GM18507 (cell line): ENCODE measurements at places on chromosomes 6 and 20.

GRCh38 chr6:1094306-1094705 lies 217.6 kb upstream of the FOXQ1 start:
- DNase-seq = no peak

GRCh38 chr6:44037847-44038542 lies 89.3 kb downstream of the MRPL14 start:
- no peak for DNase-seq

GRCh38 chr6:127516662-127517273 lies 2.4 kb downstream of the MTCL3 start:
- peak; percentile 20 for DNase-seq

GRCh38 chr6:52577778-52578463 lies 1.1 kb upstream of the TRAM2 start:
- no peak for DNase-seq

GRCh38 chr6:19322691-19323485 lies 514.3 kb upstream of the ID4 start:
- DNase-seq = no peak

- DNase-seq = no peak
Measured at GRCh38 chr6:166313255-166314070, 5.3 kb upstream of the PRR18 start.

DNA sequence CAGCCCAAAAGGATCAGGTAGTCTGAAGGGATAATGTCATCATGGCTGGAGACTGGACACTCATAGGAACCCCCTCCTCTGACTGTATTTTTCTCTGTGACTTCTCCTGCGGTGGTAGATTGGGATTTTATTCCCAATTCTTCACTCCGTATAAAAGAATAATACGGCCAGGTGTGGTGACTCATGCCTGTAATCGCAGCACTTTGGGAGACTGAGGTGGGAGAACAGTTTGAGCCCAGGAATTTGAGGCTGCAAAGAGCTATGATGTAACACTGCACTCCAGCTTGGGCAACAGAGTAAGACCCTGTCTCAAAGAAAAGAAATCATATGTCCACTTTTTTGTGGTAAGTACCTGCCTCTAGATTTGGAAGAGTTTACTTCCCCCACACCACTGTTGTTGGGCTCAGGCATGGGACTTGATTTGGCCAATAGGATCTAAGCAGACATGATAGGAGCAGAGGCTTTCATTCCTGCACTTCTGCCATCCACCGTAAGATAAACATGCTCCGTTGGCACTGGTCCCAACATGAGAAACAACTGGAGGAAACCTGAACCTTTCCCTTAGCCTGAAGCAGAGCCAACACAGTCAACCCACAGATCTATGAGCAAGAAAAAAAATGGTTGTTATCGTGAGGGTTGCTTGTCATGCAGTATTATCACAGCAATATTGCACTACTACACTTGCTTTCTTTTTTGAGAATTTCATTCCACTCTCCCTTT lies 82.0 kb downstream of the JPH2 start:
- DNase-seq = no peak

DNA sequence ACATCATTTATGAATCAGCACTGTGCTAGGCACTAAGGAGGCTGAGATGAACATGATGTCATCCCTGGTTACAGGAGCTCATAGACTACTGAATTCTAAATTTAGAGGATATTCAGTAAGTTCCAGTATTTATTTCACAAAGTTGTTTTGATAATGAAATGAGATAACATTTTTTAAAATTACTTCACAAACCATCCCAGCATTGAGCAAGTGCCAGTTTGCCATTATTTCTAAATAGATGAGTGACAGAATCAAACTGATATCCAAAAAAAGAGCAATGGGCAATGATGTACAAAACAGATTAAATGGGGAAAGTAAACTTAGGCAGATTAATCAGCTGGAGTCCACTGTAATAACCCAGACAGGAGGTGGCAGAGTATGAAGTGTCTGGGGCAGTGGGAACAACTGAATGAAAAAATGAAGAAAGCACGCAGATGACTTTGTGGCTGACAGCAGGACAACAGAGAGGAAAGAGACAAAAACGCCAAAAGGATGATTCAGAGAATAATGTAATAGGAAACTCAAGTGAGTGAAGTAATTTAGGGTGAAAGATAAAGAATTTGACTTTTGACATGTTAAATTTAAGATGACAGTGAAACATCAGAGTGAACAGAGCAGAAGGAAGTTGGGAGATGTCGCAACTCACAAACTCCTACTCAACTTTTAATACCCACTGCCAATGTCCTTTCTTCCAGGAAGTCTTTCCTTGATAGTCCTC lies 70.2 kb downstream of the RCAN2 start:
- no peak for DNase-seq

GRCh38 chr20:16392346-16392745 lies 180.9 kb downstream of the KIF16B start:
- DNase-seq = no peak

DNA sequence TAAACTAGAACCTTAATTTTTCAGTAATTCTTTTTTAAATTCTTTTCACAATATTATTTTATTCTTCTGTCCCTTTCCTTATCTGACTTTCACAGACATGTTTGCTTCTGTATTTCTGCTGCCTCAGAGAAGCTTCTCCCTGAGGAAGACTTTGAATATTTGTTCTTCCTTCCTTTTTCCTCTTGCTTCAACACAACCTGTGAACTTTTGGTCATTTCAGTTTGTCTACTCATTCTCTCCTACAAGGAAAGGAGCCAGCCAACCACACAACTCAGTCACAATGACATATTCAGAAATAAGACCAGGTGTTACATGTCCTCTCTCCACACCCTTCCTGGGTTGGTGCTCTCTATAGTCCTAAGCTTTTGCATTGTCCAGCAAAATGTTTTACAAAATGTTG lies 310.4 kb downstream of the TFAP2B start:
- DNase-seq = no peak

DNA sequence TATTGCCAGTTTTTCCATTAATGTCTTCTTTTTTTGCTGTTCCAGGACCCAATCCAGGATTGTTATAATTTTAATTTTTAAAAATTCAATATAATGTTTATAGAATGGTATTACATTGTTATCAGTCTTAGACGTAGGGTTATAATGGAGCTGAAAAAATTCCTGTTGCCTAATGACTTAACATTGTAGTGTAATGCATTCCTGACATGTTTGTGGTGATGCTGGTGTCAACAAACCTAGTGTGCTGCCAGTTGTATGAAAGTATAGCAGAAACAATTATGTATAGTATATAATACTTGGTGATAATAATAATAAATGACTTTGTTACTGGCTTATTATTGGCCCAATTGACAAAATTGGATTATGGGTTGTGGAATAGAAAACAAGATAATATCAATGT lies 30.4 kb downstream of the KIZ start:
- DNase-seq = no peak

- no peak for DNase-seq
Measured at GRCh38 chr6:13709689-13710551, 1.7 kb downstream of the RANBP9 start.

- DNase-seq = no peak
Measured at GRCh38 chr20:62217913-62218773, 1.9 kb downstream of the HRH3 start.

DNA sequence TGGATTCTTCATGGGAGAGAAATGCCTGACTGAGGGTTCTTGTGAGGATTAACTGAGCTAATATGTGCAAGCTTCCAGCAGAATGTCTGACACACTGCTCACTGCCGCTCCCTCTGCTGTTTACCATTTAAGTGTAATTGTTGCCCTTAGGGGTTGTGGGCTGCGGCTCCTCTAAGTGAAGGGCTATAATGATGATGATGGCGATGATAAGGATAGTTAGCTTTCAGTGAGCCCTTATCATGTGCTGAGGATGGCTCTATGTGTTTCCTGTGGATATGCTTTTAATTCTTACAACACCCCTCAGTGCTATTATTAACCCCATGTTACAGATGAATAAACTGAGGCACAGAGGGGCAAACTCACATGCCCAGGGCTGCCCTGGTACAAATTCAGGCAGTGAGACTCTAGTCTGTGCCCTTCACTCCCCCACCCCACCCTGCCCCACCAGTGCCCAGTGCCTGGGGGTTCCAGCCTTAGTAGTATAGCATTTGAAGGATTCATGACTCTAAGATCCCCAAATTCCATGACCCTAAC lies 33.4 kb downstream of the TGM2 start:
- DNase-seq = no peak

GRCh38 chr6:140537834-140538705 lies 1163.6 kb upstream of the CITED2 start:
- DNase-seq = no peak

GRCh38 chr6:75463061-75463460 lies 30.5 kb downstream of the FILIP1 start:
- DNase-seq = no peak

DNA sequence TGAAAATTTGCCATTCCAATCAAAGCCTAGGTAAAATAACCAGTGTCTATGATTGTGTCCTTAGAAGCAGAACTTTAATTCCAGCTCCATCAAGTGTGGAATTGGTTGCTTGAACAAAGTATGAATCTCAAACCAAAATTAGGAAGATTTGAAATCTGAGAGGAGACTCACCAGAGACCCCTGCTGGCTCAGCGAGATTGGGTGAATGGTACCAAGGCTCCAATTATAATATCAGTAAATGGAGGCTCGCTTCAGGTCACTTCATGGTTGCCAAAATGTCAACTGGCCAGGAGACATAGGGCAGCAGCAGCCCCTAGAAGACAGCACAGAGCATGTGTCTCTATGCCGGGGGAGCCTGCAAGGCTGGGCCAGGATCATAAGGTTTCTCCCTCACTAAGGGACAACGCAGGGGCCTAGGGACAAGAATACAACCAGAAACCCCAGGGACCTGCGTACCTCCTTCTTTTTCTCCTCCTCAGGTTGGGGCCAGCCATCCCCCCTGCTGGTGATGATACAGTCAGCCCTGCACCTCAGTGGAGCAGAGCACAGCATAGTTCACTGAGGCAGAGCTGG lies 14.0 kb downstream of the RBL1 start:
- DNase-seq = no peak

- no peak for DNase-seq
Measured at GRCh38 chr20:25389858-25390537, 637 bp downstream of the ABHD12 start.

DNA sequence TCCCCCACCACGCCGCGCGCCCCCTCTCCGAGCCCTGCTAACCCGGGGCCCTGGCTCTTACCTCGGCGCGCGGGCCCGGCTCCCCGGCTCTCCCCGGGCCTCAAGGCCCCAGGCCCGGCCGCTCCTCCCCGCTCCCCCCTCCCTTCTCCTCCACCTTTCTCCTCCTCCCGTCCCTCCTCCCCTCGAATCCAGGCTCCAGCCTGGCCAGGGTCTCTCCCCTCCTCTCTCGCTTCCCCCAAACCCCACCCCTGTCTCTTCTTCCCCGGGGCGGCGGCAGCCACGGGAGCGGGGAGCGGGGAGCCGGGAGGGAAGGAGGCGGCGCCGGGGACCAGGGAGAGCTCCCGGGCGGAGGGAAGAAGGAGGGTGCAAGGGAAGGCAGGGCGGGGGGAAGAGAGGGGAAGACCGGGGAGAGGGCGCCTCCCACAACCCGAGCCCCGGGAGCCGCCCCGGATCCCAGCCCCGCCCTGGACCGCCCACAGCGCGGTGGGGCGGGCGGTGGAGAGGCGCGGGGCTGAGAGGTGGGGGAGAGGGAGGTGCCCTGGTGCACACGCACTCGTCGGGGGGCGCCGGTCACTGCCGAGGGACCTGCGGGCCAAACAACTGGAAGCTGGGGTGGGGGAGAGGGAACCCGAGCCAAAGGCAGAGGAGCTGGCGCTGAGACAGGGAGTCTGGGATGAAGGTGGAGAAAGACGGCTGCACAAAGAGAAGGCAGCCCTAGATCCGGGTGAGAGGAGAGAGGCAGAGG lies at the start of gene GABBR1:
GABBR1 (minus strand) TSS at position 395 of the 745 bp plus-strand sequence. CDS start 798 bp downstream, outside the sequence.
- DNase-seq = peak; percentile 62

GRCh38 chr6:131681585-131681984 lies 19.6 kb downstream of the OR2A4 start:
- DNase-seq = no peak

DNA sequence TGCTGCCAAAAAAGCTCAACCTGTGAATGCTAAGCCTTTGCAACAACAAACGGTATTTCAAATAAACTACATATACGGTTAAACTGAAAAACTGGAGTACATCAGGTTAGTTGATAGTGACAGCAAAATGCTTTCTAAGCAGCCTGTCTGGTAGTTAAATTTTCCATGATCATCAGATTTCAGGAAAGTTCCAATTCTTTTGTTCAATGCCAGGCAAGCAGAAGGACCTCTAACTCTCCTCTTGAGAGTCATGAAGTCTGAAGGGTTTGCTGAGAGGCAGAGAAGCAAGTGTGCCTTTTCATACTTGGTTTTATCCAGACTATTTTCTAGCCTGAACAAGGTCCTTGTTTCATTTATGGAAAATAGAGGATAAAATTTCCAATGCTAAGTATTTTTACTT lies 4.5 kb downstream of the FLRT3 start:
- DNase-seq = no peak

GRCh38 chr6:45420083-45420908 lies 42.6 kb upstream of the SUPT3H start:
- DNase-seq = no peak

DNA sequence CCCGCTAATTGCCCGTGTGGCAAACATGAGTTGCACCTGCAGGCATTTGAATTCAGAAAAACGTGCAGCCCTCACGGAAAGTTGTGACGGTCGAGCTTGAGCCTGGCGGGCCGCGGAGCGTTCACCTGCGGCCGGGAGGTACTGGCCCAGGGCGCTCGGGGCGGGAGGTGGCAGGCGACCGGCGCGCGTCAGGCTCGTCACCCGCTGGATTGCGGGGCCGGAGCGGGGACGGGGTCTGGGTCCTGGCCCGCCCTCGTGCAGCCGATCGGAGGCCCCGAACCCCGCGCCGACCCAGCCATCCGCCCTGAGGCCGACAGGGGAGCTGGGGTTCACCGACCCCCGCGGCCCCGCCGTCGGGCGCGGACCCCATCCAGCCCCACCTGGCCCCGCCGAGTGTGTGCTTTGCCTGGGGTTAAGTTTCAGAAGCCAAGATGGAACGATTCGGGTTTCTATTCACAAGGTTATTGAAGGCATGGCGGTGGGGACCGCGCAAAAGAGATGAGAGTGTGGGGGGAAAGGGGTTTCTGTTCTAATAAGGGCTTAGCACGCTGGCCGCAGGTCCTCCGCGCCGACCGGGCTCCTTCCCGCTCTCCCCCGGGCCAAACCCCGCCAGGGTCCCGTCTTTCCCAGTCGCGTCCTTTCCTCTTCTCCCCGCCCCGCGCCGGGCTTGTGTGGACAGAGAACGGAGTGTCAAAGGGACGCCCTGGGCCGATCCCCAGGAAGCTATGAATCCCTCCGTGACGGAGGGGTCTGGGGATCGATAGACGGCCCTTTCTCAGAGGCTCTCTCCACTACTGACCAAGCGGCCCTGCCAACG lies 1.6 kb upstream of the HEY2 start:
- DNase-seq = no peak

GRCh38 chr20:52945862-52946522 lies 26.2 kb upstream of the TSHZ2 start:
- DNase-seq = no peak
